ENCODE measurements at places on chromosomes 13 and 19. TPM values are rescaled to one million over a fixed set of nuclear protein-coding genes. Genes with fewer than 3 reads are reported as not detected.

Gene FGF22
- not detected for total RNA-seq

Gene PNMA8B
- 1.5 TPM for total RNA-seq

Gene MBD3L3
- not detected for total RNA-seq

Gene BCL3
- total RNA-seq = 56.2 TPM
